ENCODE measurements at places on chromosomes 13 and 19.

- peak; percentile 71 for DNase-seq
Observed at GRCh38 chr19:46840498-46840942, 10.1 kb downstream of the AP2S1 start.

- DNase-seq, result no peak
Observed at GRCh38 chr13:43002021-43002420, 10.0 kb upstream of the EPSTI1 start.

GRCh38 chr13:91284335-91284734 is 63.2 kb upstream of the MIR17HG start:
- no peak for DNase-seq

GRCh38 chr19:1312767-1313694 is 27.4 kb downstream of the EFNA2 start:
- no peak for DNase-seq

DNA sequence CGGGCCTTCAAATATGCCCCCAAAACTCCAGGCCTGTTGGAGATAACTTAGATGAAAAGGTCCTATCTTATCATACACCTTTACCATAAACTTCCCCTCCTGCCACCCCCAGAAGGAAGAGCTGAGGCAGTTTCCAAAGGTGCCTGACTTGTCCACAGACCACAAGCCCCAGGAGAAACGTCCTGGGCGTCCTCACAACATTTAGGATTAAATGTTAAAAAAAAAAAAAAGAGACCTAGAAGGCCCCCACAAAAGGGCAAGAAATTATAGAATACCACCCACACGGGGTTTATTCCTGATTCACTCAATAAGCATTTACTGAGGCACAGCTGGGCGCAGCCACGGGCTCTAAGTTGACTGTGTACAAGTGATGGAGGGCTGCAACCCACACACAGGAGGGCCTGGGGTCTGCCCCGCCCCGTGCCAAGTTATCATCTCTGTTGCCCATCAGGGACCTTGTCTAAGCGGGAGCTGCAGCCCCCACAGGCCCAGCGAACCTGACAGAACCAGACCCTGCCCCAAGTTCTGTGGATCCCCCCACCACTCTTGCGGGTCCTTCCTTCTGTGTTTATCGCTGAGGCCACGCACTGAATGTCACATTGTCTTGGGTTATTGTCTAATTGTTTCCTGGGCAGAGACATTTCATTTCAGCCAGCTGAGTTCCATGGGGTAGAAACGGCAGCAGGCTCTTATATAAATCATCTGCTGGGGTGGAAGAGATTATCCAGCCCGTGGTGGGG is 83.0 kb upstream of the TM9SF2 start:
- DNase-seq, result no peak

DNA sequence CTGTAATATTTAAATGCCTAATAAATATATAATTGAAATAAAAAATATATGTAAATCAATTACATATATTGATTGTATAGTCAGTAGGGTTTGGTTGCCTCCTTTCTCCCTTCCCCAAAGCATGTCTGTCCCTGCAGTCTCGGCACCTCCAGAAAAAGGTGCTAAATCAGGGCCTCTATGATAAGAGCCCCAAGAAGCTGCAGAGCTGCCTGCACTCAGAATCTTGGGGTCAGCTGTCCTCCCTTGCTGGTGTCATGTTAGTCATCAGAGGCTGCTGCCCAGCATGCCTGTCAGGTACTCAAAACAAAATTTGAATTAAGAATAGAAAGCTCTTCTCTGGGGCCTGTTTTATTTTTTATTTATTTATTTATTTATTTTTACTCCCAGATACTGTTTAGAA is 9.8 kb downstream of the FLT1 start:
- no peak for DNase-seq

- no peak for DNase-seq
Observed at GRCh38 chr13:73368608-73369007, 309.8 kb downstream of the KLF5 start.

GRCh38 chr19:30171795-30172612 is 200.2 kb upstream of the ZNF536 start:
- DNase-seq, result no peak

DNA sequence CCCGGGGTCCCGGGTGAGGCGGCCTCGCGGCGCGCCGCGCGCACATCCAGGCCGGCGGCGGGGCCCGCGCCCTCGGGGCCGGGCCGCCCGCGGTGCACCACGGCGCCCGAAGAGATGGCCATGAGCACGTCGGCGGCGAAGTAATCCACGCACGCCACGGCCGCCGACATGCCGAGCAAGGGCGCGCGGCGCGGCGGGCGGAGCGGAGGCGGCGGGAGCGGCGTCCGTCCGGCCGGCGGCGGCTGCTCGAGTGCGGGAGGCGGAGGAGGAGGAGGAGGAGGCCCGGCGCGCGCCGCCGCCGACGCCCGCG is at the start of gene KLF16:
Gene KLF16 (minus strand): TSS at position 252 of the 310 bp plus-strand sequence. CDS start 82 bp downstream, at position 170.
- no peak for DNase-seq

DNA sequence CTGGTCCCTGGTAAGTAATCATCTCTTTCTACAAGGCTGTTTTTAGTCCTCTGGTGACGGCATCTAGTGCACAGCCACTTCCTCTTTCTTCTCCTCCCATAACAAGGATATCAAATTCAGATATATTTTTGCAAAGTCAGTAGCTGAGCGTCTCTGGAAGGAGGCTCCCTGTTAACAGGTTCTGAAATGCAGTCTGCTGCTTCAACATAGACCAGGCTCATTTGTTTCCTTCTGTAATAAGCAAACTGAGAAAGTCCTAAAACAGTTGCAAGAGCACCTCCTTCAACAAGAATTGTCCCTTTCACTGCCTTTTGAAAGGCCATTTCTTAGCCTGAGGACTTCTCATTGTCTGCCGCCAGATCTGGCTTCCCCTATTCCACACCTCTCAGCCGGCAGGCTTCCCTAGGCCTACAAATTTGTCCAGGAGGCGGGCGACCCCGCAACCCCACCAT is 7.4 kb upstream of the ZSCAN5A start:
- DNase-seq, result no peak

Data from CD4-positive, alpha-beta T cell treated with Interleukin-1 beta for 1 hour (primary cell).